NCI-H2171 (cell line): ENCODE measurements at places on chromosomes 16 and 17.

GRCh38 chr17:6913608-6914443 lies 82.0 kb upstream of the ALOX12 start:
- DNase-seq, result peak; percentile 51

- no peak for DNase-seq
Measured at GRCh38 chr16:22217890-22218730, 12.0 kb downstream of the EEF2K start.

DNA sequence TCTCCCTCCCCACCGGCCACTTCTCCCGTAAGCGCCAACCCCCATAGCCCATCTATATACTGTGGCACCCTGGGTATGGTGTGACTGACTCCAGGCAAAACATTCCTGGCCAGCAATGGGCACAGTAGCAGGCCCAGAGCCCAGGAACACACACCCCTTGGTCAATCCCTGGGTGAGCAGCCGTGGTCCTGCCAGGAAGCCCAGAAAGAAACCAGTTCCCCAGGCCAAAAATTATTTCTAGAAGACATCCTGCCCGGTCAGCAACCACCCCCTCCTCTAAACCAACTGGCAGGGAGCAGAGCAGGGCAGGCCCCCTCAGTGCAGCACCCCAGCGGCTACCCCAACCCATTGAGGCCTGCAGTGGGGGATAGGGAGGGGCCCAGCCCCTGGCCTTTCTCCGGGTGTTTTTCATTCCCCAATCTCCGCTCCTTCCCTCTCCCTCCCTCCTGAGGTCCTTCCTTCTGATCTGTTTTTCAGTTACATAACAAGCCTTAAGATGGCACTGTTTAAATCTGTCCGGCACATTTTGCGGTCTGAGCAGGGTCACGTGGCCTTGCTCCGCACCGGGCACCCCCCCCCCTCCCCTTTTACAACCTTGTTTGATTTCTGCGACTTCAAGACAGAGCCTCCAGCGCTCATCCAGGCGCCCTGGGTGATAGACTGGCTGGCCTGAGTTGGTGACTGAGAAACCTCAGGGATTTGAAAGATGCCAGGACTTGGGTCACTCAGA lies 2.0 kb downstream of the NPTX1 start:
- no peak for DNase-seq

DNA sequence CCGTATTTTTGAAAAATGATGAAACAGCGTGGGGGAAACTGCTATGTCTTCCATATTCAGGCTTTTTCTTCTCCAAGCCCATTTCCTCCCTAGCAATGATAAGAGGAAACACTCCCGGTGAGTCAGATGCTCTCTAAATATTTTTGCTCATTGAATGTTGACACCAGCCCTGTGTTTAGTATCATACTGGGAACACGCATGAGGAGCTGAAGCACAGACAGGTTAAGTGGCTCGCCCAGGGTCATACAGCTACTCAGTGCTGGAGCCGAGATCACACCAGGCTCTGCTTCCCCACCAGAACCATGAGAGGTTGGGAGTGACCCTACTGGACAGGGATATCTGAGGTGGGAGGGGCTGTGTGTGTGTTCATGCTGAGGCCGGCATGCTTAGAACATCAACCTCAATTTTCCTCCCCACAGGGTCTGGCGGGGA lies 37.8 kb upstream of the ADGRG1 start:
- no peak for DNase-seq

- no peak for DNase-seq
Measured at GRCh38 chr16:64975821-64976220, 146.0 kb downstream of the CDH11 start.

- DNase-seq, result no peak
Measured at GRCh38 chr16:47925811-47926460, 229.9 kb downstream of the ABCC12 start.

GRCh38 chr17:8147805-8148404 lies 4.3 kb downstream of the PER1 start:
- no peak for DNase-seq

GRCh38 chr17:75504347-75505151 lies 10.8 kb downstream of the CASKIN2 start:
- DNase-seq, result no peak

GRCh38 chr16:85445064-85445778 lies 167.9 kb upstream of the GSE1 start:
- peak; percentile 96 for DNase-seq

DNA sequence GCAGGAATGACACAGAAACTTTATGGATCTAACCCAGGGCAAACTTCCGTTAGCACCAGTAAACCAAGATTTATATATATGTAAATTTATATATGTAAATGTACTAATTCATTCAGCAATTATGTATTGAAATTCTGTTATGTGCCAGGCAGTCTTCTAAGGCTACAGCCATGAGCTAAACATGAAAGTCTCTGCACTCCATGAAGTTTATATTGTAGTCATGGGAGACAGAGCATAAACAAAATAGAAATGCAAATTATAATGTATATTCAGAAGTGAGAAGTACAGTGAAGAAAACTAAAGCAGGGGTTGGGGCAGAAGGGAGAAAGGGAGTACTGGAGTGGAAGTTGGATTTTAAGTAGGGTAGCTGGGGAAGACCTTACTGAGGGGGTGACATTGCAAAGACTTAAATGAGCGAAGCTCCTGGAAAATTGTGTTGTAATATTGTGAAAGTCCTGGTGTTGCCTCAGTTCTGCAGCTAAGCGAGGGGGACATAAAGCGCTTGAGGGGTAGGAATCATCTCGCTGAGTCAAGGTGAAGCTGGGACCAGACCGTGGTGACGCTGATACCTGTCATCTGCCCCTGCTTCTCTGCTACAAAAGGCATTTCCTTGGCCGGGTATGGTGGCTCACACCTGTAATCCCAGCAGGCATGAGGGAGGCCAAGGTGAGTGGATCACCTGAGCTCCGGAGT lies 64.8 kb downstream of the YPEL2 start:
- DNase-seq, result no peak

DNA sequence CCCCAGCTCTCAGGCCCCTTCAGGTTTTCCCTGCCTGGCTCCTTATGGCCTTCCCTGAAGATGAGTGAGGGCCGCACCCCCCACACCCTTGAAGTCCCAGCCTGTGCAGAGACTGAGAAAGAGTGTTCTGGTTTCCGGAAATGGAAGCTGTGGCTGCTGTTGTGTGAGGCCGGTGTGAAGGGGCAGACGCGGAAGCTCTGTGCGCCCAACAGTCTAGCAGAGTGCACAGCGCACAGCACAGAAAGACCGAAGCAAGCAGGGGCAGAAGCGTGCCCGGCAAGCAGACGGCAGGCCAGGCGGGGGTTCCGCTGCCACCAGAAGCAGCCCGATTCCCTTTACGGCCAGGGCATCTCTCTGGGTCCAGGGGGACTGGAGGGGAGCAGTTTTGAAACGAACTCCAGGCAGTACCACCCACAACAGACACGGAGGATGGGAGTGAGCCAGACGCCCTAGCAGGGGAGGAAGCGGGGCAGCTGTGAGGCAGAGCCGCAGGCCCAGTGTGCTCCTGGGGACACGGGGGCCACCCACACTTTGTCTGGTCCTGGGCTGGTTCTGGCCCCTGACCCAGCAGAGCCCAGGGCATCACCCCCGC lies 16.7 kb downstream of the TPSG1 start:
- no peak for DNase-seq
